ENCODE measurements at places on chromosomes 16 and 17. TPM values are rescaled to one million over a fixed set of nuclear protein-coding genes. Genes with fewer than 3 reads are reported as not detected.

HOXB3 gene
- total RNA-seq: 1.4 TPM

MGAT5B gene
- total RNA-seq: not detected

DNA sequence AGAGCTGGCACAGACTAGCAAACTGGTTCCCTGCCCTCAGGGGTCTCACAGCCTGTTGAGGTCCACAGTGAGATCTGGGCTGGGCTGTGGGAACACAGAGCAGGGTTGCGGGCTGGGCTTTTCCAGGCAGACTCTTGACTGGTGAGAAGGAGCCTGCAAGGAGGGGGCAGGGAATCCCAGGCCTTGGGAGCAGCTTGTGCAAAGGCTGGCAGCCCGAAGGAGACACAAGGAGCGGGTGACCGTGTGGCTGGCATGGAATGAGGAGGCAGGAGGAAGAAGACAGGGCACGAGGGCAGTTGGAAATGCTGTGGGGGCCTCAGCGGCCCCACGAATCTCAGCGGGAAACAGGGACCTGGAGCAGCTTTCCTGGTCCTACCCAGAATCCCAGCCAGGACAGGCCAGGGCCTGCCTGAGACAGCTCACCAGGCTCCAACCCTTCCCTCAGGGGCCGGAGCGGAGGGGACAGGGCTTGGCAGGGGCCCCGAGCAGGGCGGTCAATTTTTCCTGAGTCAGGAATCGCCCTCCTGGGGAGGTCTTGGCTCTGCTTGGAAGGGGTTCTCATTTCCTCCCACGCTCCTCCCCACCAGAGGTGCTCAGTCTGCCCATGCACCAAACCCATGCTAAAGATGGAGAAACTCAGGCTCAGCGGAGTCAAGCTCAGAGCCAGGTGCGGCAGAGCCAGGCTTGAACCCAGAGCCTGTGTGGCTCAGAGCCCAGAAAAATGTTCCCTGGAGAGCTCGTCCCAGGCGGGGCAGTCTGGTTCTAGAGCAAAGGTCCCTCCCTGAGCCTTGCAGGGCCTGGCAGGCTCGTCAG, 9.2 kb upstream of the SNN start:
- no peak overlapping the region for H3K4me3 ChIP-seq
- DNase-seq: no peak

TBX2 gene
- not detected for total RNA-seq

MPO gene
- not detected for total RNA-seq

Data from activated CD8-positive, alpha-beta T cell treated with anti-CD3 and anti-CD28 coated beads for 36 hours (primary cell).